ENCODE measurements at places on chromosomes 1 and 21. TPM values are rescaled to one million over a fixed set of nuclear protein-coding genes. Genes with fewer than 3 reads are reported as not detected.

Gene ST6GALNAC5
- 1.3 TPM for total RNA-seq

Gene CYYR1
- 0.17 TPM for total RNA-seq

Gene OR2G6
- total RNA-seq: not detected

Gene C4BPA
- not detected for total RNA-seq

Gene KLHL21
- 39.3 TPM for total RNA-seq

Gene ASPM
- 1.8 TPM for total RNA-seq

Gene OSBPL9
- 90.7 TPM for total RNA-seq

Gene RIIAD1
- not detected for total RNA-seq

Gene CFAP45
- 0.51 TPM for total RNA-seq

Gene CD1B
- total RNA-seq: not detected

Gene ZBTB8A
- total RNA-seq: 5.9 TPM

Gene TRIM45
- total RNA-seq: 4.6 TPM

Gene TFF3
- total RNA-seq: not detected

Gene CDC20
- total RNA-seq: 1.3 TPM

Gene FCRL5
- total RNA-seq: not detected

Gene SPRR2F
- total RNA-seq: not detected

Gene SLC6A9
- total RNA-seq: 13.6 TPM

Gene CDA
- not detected for total RNA-seq

Gene TCHH
- total RNA-seq: not detected

Gene NTMT2
- total RNA-seq: not detected

Gene NUP210L
- 0.17 TPM for total RNA-seq

Gene SYTL1
- under 0.01 TPM for total RNA-seq

Gene WDR77
- total RNA-seq: 21.8 TPM

Gene DISC1
- total RNA-seq: 4.3 TPM

Gene CA6
- not detected for total RNA-seq

Gene B3GALT5
- under 0.01 TPM for total RNA-seq

Gene THEMIS2
- total RNA-seq: 43.6 TPM

Gene GBP4
- total RNA-seq: 0.77 TPM

Gene DDX59
- total RNA-seq: 18.7 TPM

Gene ALPL
- 1.5 TPM for total RNA-seq

Gene NGF
- 8.5 TPM for total RNA-seq

Gene S100B
- total RNA-seq: not detected

Gene AK5
- total RNA-seq: 21.6 TPM

Measured in fibroblast of lung (primary cell).